ENCODE measurements at places on chromosomes 4 and X. TPM values are rescaled to one million over a fixed set of nuclear protein-coding genes. Genes with fewer than 3 reads are reported as not detected.

FAM9C gene
- total RNA-seq = not detected

OPHN1 gene
- total RNA-seq = 1.0 TPM

TREX2 gene
- total RNA-seq = 1.4 TPM

CD99L2 gene
- 23.8 TPM for total RNA-seq

EPGN gene
- total RNA-seq = not detected

EFHC2 gene
- total RNA-seq = 0.73 TPM

SLC38A5 gene
- total RNA-seq = 70.7 TPM

GRIA2 gene
- not detected for total RNA-seq

DCAF12L2 gene
- total RNA-seq = not detected

RIBC1 gene
- total RNA-seq = 1.1 TPM

CXCL10 gene
- 2.0 TPM for total RNA-seq

CACNA1F gene
- not detected for total RNA-seq

PCDH10 gene
- total RNA-seq = not detected

CYSLTR1 gene
- 7.3 TPM for total RNA-seq

CAPN6 gene
- total RNA-seq = not detected

DYNLT3 gene
- total RNA-seq = 21.4 TPM

HCCS gene
- 26.9 TPM for total RNA-seq

ENOPH1 gene
- 50.3 TPM for total RNA-seq

ARAP2 gene
- total RNA-seq = 156 TPM

WWC2 gene
- 5.1 TPM for total RNA-seq

TBC1D9 gene
- 0.05 TPM for total RNA-seq

ADGRA3 gene
- total RNA-seq = 8.2 TPM

APOO gene
- 25.6 TPM for total RNA-seq

SHISA3 gene
- 0.14 TPM for total RNA-seq

POU4F2 gene
- not detected for total RNA-seq

CCNA2 gene
- total RNA-seq = 64.1 TPM

CCDC158 gene
- not detected for total RNA-seq

SLIT2 gene
- not detected for total RNA-seq

HMX1 gene
- total RNA-seq = not detected

RNF175 gene
- not detected for total RNA-seq

NLRP2B gene
- total RNA-seq = not detected

CT55 gene
- not detected for total RNA-seq

CT47B1 gene
- not detected for total RNA-seq

LDB2 gene
- total RNA-seq = 0.64 TPM

NXF2 gene
- total RNA-seq = not detected

S100P gene
- 4.5 TPM for total RNA-seq

C4orf54 gene
- not detected for total RNA-seq

ARSD gene
- 4.0 TPM for total RNA-seq

FGF13 gene
- total RNA-seq = not detected

CFAP99 gene
- total RNA-seq = not detected

ATP1B4 gene
- not detected for total RNA-seq

ETDA gene
- total RNA-seq = not detected

HEPH gene
- not detected for total RNA-seq

FAM149A gene
- not detected for total RNA-seq

CPLX1 gene
- not detected for total RNA-seq

SSX2 gene
- total RNA-seq = not detected

IL2 gene
- total RNA-seq = 1.1 TPM

MSANTD1 gene
- 2.0 TPM for total RNA-seq

Data from natural killer cell treated with Interleukin-12 subunit alpha and Interleukin-12 subunit beta and Interleukin-15 and Interleukin-18, amount 100 ng/mL, for 72 hours (primary cell).